ENCODE measurements at places on chromosomes 11 and 22. TPM values are rescaled to one million over a fixed set of nuclear protein-coding genes. Genes with fewer than 3 reads are reported as not detected.
A peak's percentile ranks its signal among the peaks of the same experiment; 100 is the strongest.

DNA sequence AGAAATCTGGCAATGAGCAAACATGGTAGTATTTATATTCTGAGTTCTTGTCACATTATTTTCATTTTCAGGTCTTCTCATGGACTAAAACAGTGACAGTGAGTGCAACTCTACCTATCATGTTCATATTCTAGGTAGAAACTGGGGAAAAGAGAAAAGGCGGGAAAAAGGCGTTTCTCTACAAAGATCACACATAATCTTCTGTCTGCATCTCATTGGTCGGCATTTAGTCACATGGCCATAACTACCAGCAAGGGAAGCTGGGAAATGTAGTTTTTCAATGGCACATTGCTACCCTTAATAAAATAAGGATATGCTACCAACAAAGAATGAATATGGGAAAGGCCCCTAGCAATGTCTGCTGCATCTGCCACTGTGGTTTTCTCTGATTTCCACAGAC lies 57.6 kb upstream of the B3GAT1 start:
- DNase-seq: no peak

GRCh38 chr11:75245356-75246005 lies 4.9 kb downstream of the TPBGL start:
- DNase-seq: no peak

GRCh38 chr11:125451400-125452124 lies 44.5 kb downstream of the FEZ1 start:
- no peak for DNase-seq

- no peak for DNase-seq
Observed at GRCh38 chr11:134407321-134407828, 4.7 kb downstream of the B3GAT1 start.

- no peak for DNase-seq
Observed at GRCh38 chr11:129285402-129285786, 90.3 kb upstream of the BARX2 start.

DNA sequence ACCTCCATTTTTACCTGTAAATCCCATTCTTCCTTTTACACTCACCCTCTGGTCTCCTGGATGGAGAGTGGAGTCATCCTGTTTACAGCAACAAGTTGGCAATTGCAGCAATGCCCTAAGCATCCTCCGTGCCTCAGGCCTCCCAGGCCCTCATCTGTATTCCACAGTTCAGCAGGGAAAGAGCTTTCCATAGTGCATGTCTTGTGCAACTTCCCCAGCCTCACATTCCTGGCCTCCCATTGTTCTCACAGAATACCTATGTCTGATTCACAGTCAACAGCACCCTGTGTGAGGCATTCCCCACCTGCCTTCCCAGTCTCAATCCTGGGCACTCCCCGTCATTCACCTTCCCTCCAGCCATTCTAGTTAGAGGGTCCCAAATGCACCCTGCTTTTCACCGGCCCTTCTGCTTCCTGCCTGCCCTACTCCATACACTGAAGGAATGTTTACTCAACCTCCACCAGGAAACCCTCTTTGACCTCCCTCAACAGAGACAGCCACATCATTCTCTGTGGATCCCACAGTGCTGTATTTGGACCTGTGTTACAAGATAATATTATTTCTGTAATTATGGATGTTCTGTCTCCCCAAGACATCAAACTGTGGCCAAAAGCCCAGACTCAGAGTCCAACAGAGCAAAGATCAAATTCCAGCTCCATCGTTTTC lies 405.7 kb downstream of the BUD13 start:
- DNase-seq: no peak

DNA sequence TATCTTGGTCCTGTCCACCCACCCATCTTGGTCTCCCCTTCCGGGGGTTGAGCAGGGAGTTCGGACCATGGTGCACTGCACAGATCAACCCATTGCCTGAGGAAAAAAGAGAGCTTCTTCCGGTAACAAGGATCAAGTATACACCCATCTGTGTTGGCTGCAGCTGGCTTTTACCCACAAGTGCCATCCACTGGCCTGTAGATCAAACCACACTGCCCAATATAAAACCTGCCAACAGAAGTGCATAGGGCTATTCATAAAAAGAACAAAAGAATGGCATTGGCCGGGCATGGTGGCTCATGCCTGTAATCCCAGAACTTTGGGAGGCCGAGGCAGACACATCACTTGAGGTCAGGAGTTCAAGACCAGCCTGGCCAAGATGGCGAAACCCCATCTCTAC lies 94.5 kb downstream of the ZC3H12C start:
- DNase-seq: no peak

DNA sequence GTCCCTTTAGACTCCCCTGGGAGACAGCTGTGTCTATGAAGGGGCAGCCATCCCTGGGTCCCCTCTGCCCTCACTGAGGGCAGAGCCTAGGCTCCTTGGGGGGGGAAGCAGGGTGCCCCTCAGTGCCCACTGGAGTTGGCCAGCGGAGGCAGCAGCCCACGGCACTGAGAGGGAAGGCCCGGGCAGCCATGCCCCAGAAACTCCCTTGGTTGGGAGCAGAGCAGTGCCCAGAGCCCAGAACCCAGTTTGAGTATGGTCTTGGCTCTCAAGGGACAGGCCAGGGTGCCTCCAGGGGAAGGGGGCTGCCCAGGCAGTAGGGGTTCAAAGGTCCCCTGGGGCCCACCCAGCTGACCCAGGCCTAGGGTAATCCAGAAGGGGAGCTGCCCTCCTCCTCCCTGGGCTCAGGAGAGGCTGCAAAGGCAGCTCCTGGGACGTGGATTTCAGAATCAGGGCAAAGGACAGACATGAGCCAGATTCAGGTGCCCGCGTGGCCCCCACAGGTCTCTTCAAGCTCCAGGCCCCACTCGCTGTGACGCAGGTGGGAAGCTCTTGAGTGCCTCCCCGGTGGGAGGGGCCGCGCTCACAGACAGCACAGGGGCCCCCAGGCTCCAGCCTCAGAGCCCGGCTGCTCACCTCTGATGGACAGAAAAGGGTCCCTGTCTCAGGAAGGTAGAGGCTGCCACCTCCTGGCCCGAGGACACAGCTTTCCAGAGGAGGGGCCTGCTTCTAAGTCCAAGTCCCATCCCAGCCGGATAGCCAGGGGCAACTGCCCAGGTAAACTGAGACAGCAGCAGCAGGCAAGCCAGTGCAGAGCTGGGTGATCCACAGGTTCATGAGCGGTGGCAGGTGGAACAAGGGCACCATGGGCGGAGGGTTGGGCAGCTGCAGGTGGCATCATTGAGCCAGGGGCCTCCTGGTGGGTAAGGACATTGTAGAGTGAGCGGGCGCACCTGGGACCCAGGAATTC lies 2.6 kb downstream of the C11orf21 start:
- DNase-seq: no peak

DNA sequence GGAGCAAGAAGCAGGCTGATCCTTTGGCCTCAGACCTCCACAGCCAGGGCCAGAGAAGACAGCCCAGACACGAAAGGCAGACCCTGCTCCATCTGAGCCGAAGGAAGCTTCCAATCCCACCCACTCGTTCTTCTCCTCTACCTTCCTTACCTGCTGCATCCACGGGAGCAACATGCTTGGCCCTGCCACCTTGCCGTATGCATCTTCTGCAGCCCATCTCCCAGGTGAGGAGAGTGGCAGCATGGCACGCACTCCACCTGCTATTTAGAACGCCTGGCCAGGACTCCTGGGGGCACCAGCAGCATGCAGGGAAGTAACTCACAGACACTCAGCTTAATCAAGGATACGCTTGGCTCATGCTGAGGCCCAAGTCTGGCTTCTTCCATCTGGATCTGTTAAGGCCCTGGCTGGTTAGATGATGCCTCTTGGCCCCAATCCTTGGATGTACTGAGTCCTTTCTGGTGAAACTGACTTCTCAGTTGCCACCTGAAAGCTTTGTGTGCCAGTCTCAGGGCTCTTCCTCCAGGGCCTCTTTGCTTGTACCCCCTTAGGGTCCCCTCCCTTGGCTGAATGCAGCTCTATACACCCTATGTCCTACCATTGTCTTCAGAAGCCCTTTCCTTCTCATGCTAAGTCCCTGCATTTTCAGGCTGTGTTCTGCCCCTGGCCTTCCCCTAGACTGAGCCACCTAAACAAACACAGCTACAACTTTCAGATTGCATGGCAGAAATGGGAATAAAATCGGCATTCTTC lies 604.9 kb downstream of the BUD13 start:
- DNase-seq: no peak

GRCh38 chr11:66467034-66467659 lies 442 bp downstream of the PELI3 start:
- no peak for DNase-seq

DNA sequence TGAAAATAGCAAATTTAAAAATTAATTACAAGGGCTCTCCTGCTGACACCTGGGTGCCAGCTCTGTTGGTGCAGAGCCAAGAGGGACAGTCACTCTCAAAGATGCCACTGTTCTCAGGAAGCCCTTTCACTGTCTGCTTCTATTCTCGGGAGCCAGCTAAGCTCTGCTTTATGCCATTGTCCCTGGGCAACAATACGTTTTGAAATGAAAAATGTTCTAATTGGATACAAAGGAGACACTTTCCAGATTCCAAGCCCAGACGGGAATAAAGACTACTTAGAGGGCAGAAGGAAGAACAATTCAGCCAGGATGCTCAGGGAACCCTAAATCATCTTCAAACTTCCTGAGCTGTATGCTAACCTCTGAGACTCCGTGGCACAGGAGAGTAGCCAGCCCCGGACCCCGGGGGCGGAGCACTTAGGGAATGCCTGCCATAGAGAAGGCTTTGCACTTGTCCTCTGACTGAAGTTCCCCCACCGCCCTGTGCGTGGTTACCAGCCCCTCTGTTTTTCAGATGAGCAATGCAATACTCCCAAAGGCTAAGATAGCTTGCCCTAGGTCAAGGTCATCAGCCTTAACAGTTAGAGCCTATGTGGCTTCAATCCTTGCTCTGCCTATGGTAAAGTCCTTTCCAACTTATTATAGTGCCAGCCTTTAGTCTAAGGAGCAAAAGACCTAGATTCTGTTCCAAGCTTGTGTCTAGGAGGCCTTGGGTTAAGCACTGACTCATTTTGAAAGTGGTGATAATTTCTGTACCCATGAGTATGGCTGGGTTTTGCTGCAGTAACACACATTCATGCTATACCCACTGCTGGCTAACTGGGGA lies 150.9 kb downstream of the CACNA1I start:
- DNase-seq: no peak

- DNase-seq: no peak
Observed at GRCh38 chr11:122108192-122108799, 7.7 kb downstream of the BLID start.

DNA sequence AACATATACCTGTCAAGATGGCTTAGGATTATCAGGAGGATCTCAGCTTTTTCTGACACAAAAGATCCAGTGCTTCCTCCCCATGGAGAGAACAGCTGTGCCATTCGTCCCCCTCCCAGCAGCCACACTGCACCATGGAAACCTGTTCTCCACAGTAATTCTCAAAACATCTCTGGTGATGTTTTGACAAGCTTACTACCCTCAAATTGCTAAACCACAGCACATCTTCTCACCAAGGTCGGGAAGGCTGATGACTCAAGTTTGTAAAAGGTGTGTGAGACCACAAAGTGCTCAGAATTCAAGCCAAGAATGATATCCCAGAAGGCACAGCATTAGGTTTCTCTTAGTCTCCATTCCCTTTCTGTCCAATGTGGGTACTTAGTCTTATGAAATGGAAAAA lies 3.9 kb upstream of the RAB38 start:
- no peak for DNase-seq

DNA sequence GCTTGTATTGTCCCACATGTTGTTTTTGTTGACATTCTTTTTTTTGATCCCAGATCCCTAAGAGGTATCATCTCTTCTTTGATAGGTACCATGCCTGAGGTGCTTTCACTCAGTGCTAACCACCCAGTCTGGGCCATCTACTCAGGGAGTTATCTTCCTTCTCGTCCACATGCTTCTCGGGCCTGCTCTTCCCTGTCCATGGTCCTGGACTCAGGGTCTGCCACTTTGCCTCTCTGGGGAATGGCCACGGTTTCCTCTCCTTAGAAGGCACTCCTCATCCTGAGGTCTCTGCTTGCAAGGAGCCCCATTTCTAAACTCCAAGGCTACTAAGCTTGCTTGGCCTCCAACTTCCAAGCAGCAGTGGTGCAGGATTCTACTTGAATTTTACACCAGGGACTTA lies 227.0 kb upstream of the NCAM1 start:
- DNase-seq: peak; percentile 45

DNA sequence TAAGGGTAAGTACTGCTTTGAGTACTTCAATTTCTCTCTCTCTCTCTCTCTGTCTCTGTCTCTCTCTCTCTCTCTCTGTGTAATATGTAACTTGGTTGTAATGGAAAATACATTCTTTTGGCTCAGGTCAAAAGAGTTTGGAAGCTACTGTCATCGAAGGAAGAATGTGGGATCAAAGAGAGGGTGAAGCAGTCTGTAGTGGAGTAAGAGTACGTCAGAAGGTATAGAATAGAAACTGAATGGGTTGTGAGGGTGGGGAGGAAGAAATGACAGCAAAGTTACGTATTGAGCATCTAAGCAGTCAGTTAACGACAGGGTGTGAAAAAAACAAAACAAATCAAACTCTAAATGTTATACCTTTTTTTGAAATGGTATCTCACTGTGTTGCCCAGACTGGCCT lies 10.0 kb downstream of the NCAM1 start:
- no peak for DNase-seq

USH1C gene
- polyA plus RNA-seq: 0.38 TPM

PHLDB1 gene
- 64.0 TPM for polyA plus RNA-seq

BRSK2 gene
- polyA plus RNA-seq: 0.69 TPM

IGLL5 gene
- polyA plus RNA-seq: not detected

OR51B2 gene
- not detected for polyA plus RNA-seq

NNMT gene
- polyA plus RNA-seq: 70.8 TPM

ARHGAP42 gene
- 34.5 TPM for polyA plus RNA-seq

NCAM1 gene
- polyA plus RNA-seq: 157 TPM

Measured in muscle of arm (tissue), 14 donors.